T1000 (cell line): ENCODE measurements at places on chromosomes 7 and 10.

DNA sequence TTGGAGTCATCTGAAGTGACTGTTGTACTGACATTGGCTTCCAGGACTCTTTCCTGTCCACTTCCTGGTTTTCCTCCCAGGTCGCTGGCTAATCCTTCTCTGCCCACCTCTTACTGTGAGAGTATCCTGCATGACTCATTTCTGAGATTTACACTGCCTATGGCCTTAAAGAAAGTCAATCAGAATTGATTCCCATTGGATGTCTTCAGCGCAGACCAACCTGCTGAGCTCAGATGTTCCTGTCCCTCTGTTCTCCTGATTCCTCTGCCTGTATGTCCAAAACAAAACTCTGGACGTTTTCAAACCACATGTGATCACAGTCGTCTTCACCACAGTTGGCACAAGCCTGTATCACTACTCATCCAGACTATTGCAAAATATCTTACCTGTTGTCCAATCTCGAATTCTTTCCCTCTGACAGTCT, 262.1 kb downstream of the CREB5 start:
- DNase-seq: no peak

- DNase-seq: no peak
Measured at GRCh38 chr10:9688711-9689110, 1329.0 kb upstream of the CELF2 start.

DNA sequence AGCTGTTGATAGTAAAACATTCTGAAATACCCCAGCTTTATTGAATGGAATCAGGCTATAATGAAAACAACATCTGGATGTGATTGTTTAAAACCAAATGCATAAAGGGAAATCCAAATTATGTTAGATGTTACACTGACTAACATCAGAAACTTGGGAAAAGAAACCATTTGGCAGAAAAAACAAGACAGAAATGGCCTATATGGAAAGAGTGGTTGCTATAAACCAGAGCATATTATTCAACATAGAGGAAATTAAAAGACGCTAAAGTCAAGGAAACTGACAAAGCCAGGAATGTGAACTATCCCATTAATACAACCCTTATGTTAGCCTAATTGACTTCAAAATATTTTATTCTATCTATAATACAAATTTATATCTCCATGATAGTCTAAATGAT, 53.0 kb upstream of the CABCOCO1 start:
- no peak for DNase-seq

- no peak for DNase-seq
Measured at GRCh38 chr7:38312821-38313220, 39.4 kb upstream of the TARP start.

DNA sequence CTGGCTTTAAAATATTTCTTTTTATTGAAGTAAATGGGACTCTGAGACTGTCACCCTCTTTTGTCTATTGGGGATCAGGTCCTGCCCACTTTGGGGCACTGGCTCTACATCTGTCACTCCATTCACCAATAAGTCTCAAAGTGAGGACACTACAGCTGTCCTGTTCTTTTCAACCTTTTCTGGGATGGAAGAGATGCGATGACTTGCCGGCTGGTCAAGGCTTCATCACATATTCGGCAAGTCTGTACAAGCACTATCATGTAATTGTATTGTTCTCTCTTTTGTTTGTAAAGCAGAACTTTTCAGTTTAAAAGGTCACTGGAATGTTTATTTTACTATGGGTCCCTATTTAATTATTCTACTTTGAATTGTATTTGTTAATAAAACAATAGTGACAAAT, 17.7 kb upstream of the SP8 start:
- no peak for DNase-seq

DNA sequence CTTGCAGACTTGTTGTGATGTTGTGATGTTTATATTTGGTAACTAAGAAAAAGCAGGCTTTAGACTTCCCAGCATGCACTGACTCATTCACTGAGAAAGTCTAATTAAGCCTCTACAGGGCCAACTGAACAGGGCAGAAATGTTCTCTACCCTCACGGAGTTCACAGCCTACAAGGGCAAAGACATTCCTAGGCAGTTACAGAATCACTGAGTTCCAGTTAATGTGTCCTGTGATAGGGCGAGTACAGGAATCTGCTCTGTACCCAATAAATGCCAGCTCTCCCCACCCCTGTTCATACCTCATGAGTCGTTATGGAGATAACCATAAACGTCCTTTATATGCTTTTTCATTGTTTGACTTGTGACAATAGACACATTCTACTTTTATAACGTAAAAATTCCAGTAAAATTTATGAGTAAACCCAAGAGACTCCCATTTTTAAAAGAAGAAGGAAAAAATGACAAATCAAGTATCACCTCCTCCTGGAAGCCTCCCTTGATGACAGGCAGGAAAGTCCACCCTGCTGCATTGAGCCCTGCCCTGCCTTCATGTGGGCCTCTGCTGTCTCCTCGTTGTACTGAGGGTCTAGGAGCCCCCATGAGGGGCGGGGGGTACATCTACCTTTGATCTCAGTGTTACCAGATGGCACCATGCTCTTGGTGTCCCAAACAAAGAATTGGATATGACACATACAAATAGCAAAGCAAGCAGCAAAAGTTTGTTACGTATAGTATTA, 14.3 kb downstream of the MUC12 start:
- DNase-seq: no peak

GRCh38 chr10:14327527-14327926, 3.2 kb downstream of the FRMD4A start:
- no peak for DNase-seq

DNA sequence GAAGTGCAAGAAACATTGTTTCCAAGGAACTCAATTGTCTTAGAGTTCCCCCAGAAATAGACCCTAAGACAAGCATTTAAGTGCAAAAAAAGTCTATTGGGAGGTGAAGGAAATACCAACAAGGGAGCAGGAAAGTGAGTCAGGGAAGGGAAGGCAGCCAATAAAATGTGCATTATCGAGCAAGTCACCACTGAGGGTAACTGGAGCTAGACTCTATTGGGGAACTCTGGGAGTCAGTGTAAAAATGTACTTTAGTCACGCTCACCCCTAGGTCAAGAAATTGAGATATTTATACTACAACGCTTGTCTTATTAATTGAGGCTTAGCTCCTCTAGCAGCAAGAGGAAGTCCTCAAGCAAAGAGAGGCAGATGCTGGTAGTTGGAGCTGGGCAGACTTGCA, 137.7 kb downstream of the RTKN2 start:
- peak; percentile 37 for DNase-seq

DNA sequence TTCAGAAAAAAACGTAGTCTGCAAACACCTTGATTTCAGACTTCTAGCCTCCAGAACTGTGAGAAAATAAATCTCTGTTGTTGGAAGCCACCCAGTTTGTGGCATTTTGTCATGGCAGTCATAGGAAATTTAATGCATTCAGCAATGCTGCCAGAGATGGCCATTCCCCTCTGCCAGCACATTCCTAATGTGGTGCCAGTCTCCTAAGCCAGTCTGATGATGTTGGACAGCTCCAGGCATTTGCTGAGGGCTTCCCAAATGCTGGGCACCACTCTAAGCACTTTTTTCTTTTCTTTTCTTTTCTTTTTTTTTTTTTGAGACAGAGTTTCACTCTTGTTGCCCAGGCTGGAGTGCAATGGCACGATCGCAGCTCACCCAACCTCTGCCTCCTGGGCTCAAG, 666.7 kb upstream of the C7orf33 start:
- DNase-seq: no peak

DNA sequence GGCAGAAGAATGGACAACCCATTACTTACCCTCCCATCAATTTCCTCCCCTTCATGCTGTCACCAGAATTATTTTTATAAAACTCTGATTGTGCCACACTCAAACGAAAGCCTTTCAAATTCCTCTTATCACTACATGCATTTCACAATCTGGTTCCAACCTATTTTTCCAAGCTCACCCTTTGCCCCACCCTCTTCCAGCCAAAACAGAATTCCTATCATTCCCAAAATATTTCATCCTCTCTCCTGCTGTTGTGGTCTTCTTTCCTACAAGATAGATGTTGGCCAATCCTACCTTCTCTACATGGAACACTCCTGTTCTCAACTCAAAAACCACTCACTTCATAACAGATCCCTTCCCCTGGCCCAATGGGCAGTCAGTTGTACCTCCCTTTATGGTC, 111.5 kb downstream of the ELAPOR2 start:
- no peak for DNase-seq

DNA sequence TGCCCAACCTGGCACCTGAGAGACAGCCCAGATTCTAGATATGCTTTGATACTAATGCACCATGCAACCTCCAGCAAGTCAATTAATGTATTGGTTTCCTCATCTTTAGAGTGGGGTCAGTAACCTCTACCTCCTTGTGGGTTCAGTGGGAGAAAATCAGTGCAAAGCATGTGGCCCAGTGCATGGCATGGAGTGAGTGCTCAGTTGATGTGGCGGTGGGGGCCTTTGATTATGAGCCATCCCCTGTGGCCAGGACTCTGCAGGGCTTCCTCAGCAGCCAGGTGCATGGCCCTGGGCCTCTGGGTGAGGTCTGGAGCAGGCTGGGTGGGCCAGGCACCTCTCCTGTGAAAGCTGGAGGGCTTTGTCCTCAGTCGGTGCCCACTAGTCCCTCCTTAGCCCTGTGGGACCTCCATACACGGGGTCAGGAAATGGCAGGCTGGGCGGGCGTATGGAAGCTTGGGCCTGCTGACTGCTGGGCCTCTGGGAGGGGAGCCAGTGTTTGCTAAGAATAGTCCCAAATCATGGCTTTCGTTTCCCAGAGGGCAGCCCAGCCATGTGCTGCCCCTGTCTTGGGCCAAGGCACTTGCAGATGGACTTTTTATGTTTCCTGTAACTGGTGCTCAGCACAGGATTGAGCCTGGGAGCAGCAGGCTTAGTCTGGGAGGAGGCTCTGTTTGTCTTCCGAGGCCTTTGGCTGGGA, 3.4 kb downstream of the PALD1 start:
- DNase-seq: no peak

- DNase-seq: no peak
Measured at GRCh38 chr7:80642871-80643270, 4.4 kb downstream of the CD36 start.

DNA sequence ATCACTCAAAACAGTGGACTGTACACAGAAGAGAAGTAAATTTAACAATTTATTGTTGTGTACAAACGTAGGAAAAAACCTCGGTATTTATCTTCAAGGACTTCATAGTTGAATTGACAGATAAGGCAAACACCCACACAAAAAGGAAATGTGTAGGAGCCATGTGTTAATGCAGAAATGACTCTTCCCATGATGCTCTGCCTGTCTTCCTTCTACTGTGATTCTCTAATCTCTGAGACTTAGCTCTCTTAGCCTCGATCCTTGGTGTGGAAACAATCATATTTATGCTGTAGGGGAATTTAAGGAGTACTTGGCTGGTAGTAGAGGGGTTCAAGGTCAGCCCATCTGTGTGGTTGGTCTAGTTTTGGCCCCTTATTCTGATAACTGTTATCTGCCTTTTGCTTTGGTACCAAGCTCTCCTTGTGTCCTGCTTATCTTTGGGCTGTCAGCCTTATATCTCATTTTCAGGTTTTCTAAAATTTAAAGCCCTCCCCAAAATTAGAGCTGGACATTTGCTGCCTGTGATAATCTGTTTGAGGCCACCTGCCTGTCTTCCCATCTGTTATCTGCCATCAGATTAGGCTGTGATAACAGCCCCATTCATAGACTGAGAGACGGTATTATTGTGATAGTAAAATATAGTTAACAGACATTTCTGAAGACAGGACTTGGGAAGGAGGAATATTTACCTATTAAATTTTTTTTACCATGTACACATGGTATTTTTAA, 81.7 kb downstream of the GPR85 start:
- no peak for DNase-seq

GRCh38 chr7:23369695-23370404, 70.7 kb downstream of the MALSU1 start:
- DNase-seq: no peak

DNA sequence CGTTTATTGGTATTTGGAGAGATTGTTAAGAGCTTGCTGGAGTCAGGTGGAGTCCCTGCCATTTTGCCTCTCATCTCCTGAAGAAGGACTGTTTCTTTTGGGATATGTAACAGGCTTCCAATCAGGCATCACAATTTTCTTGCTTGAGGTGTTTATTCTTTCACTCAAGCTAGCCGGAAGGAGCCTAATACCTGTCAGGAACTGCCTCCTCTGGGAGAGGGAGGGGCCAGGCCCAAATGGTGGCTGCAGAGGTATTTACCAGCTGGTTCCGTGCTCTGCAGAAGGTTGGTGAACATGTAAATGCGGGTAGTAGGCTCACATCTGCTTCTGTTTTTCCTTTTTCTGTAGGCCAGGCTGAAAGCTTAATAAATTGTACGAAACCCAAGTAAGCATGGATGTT, 114.0 kb downstream of the TCF7L2 start:
- no peak for DNase-seq

GRCh38 chr10:1404323-1405260, 332.7 kb downstream of the ADARB2 start:
- no peak for DNase-seq

GRCh38 chr7:129644634-129645230, 33.2 kb downstream of the NRF1 start:
- DNase-seq: no peak

DNA sequence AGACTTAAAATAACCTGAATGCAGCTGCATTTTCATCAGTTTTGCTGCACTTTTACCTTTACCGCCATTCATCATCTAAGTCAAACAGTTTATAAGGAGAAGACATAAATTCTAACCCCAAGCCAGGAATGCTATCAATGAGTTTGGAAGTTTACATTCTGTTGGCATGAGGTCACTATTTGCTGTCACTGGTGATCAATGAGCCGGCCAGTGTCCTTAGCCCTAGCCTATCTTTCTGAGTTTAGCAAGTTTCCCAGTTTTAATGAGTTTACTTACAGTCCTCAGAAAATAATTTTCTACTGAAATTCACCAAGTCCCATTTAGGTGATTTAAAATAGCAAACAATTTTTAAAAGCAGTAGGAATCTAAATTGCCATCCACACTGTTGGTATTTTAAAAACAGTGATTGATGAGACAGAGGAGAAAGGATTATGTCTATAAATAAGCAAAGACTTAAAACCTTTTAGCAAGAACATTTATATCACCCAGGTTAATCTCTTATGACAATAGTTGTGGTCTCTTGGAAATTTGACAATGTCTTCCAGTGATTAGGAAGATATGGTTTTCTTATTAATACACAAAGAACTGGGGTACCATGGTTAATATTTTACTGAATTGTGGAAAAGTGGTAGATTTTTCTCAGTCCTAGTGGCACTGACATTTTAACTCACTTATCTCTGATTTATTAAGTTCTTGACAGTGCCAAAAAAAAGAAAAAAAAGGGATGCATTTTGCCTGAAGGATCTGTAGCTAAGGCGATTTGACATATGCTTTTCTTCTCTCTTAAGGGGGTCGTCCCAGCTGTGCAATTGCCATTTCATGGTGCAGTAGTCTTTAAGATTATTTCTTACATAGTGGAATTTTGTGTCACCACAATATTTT, 443.4 kb upstream of the ANKRD30A start:
- DNase-seq: no peak

GRCh38 chr7:114715907-114716306, 206.0 kb upstream of the MDFIC start:
- DNase-seq: peak; percentile 1

DNA sequence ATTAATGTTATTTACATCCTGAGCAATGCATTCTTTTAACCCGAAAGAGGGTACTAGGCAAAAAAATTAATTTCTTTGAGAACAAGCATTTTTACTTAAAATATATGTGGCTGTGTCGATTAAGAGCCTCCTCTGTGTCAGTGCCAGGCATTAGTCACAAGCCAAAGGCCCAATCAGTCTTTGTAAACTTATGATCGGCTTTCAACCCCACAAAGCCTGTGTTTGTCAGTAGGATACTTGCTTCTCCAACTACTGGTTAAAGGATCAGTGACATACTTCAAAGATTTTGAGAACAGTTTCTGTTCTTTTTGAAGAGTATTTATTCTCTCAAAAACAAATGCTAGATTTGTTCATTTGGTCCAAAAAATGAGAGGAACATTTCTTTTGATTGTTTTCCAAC, 159.3 kb downstream of the NRCAM start:
- DNase-seq: no peak
